ENCODE measurements at places on chromosomes 4 and X. TPM values are rescaled to one million over a fixed set of nuclear protein-coding genes. Genes with fewer than 3 reads are reported as not detected.

The VSIG4 gene
- 5.7 TPM for polyA plus RNA-seq

The DOCK11 gene
- polyA plus RNA-seq: 18.8 TPM

The FMR1NB gene
- not detected for polyA plus RNA-seq

The KLHL13 gene
- polyA plus RNA-seq: 74.1 TPM

The SULT1E1 gene
- polyA plus RNA-seq: 413 TPM

The ARAP2 gene
- polyA plus RNA-seq: 8.7 TPM

The ATOH1 gene
- not detected for polyA plus RNA-seq

The TMEM31 gene
- polyA plus RNA-seq: 1.5 TPM

The MSX1 gene
- polyA plus RNA-seq: 1.1 TPM

The ANXA3 gene
- 48.6 TPM for polyA plus RNA-seq

The FRG2 gene
- polyA plus RNA-seq: not detected

The CLCN4 gene
- 4.2 TPM for polyA plus RNA-seq

The MAGEA2 gene
- polyA plus RNA-seq: not detected

The CDX4 gene
- polyA plus RNA-seq: not detected

The ZAR1 gene
- polyA plus RNA-seq: not detected

The MAGEB1 gene
- polyA plus RNA-seq: not detected

The TLR3 gene
- 14.4 TPM for polyA plus RNA-seq

The PDZD4 gene
- 8.4 TPM for polyA plus RNA-seq

The ITGB1BP2 gene
- 2.1 TPM for polyA plus RNA-seq

The DGKK gene
- 11.5 TPM for polyA plus RNA-seq

The LGI2 gene
- polyA plus RNA-seq: 34.1 TPM

The HPGDS gene
- 5.0 TPM for polyA plus RNA-seq
